ENCODE measurements at places on chromosomes 6 and 20.

DNA sequence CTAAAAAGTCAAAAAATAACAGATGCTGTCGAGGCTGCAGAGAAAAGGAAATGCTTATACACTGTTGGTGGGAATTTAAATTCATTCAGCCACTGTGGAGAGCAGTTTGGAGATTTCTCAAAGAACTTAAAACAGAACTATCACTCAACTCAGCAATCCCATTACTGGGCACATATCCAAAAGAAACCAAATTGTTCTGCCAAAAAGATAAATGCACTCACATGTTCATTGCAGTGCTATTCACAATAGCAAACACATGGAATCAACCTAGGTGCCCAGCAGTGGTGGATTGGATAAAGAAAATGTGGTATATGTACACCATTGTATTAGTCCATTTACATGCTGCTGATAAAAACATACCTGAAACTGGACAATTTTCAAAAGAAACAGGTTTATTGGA lies 116.0 kb upstream of the VGLL2 start:
- no peak for DNase-seq

DNA sequence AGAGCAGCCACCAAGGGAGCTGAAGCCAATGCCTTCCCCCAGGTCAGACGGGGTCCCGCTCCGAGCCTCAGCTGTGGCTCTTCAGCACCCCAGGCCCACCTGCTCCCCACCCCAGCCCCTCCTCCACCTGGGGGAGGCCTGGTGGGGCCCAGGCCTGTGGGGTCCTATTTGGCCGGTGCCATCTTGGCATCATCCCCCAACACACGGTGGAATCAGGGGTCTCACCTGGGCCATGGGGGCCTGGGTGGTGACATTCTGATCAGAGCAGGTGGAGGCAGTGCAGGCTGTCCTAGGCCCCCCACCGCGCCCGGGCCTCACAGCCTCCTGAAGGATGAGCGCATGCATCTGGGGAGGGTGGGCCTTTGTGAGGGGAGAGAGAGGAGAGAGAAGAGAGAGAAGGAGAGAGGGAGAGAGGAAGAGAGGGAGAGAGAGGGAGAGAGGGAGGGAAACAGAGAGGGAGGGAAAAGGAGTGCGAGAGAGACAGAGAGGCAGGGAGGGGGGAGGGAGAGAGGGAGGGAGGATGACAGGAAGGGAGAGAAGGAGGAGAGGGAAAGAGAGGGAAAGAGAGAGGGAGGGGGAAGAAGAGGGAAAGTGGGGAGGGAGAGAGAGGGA lies 23.9 kb upstream of the RBBP8NL start:
- DNase-seq = no peak

- DNase-seq = no peak
Observed at GRCh38 chr20:50130356-50130723, 17.4 kb upstream of the UBE2V1 start.

GRCh38 chr6:10441655-10442009 lies 26.8 kb upstream of the TFAP2A start:
- DNase-seq = peak; percentile 20

DNA sequence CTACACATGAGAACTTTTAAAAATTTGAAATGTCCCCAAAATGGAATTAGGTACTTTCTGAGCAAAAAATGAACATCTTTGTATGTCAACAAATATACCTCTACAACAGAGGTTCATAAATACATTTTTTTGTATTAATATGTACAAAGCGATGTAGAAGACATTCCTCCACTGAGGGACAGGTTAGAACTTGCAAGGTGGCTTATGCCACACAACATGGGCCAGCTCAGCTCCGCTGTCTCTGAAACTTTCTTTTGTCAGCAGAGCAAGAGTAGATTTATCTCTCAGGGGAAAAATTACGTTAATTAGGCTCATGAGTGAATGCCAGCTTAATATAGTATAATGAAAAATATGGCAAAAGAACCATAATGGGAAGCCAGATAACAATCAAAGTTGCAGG lies 10.6 kb upstream of the TMEM242 start:
- no peak for DNase-seq

GRCh38 chr20:54131675-54132611 lies 41.8 kb downstream of the CYP24A1 start:
- DNase-seq = no peak

DNA sequence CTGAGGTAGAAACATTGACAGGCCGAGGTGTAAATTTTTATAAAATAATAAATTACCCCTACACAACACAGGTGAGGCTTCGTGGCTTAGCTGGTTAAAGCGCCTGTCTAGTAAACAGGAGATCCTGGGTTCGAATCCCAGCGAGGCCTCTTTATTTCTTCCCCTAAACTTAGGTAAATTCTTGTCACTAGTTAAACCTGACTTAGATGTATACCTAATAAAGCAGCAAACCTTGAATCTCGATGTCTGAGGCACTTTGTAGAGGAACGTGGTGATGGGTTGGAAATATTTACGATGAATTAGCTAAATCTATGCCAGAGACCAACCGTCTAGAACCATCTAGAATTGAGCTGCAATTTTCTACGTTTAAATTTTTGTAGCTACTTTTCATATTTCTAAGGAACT lies 185.6 kb downstream of the OR2B2 start:
- DNase-seq = no peak

- DNase-seq = no peak
Observed at GRCh38 chr6:101936516-101936915, 543.0 kb downstream of the GRIK2 start.

DNA sequence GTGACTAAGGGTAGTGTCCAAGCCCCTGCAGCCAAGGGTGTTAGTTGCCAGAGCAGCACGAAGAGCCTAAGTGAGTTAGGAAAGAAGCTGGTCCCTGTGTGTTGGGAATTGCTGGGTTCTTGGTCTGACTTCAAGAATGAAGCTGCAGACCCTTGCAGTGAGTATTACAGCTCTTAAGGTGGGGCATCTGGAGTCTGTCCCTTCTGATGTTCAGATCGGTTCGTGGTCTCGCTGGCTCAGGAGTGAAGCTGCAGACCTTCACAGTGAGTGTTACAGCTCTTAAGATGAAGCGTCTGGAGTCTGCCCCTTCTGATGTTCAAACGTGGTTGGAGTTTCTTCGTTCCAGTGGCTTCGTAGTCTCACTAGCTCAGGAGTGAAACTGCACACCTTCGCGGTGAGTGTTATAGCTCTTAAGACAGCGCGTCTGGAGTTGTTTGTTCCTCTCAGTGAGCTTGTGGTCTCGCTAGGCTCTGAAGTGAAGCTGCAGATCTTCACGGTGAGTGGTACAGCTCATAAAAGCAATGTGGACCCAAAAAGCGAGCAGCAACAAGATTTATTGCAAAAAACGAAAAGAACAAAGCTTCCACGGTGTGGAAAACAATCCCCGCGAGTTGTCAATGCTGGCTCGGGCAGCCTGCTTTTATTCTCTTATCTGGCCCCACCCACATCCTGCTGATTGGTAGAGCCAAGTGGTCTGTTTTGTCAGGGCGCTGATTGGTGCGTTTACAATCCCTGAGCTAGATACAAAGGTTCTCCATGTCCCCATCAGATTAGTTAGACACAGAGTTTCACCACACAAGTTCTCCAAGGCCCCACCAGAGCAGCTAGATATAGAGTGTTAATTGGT lies 31.8 kb downstream of the PXDC1 start:
- DNase-seq = no peak

DNA sequence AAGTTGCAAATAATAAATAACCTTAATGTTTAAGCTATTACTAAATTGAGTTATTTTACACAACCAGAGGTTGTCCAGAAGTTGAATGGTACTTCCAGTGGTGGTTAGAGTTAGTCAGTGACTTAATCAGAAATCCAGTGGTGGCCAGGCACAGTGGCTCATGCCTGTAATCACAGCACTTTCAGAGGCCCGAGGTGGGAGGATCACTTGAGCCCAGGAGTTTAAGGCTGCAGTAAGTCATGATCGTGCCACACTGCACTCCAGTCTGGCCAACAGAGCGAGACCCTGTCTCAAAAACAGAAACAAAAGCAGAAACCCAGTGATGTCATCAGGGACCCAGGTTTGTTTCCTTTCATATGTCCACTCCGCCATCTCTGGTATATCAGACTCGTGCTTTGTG lies 35.0 kb downstream of the TSPYL4 start:
- DNase-seq = no peak

DNA sequence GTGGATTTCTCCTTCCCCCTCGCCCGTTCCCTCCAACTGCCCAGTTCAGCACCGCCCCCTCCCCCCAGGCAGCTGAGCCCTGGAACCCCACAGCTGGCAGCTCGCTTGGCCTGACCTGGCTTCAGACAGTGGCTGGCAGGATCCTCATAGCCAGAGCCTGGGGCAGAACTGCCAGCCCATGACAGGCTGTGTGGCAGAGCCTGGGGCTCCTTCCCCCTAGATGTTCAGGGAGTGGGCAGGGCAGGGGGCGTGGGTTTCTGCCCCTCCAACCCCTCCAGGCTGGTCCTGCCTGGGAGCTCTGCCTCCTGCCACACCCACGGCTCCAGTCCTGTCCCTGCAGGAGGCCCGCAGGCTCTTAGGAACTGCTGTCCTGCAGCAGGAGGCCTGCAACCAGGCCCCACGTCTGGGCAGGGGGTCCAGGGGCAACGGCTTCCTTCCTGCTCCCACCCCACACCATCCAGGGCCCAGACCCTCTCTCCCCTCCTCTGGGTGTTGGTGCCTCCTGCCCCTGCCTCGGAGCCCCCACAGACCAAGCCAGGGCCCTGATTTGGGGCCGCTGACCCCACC lies 9.6 kb upstream of the KCNQ2 start:
- no peak for DNase-seq

- peak; percentile 30 for DNase-seq
Observed at GRCh38 chr6:37479266-37479854, 20.3 kb downstream of the CCDC167 start.
